ENCODE measurements at places on chromosomes 12 and 14.

- no peak for DNase-seq
Observed at GRCh38 chr12:131856366-131857097, 28.3 kb downstream of the MMP17 start.

GRCh38 chr12:48813465-48814261 is 4.6 kb upstream of the CACNB3 start:
- no peak for DNase-seq

DNA sequence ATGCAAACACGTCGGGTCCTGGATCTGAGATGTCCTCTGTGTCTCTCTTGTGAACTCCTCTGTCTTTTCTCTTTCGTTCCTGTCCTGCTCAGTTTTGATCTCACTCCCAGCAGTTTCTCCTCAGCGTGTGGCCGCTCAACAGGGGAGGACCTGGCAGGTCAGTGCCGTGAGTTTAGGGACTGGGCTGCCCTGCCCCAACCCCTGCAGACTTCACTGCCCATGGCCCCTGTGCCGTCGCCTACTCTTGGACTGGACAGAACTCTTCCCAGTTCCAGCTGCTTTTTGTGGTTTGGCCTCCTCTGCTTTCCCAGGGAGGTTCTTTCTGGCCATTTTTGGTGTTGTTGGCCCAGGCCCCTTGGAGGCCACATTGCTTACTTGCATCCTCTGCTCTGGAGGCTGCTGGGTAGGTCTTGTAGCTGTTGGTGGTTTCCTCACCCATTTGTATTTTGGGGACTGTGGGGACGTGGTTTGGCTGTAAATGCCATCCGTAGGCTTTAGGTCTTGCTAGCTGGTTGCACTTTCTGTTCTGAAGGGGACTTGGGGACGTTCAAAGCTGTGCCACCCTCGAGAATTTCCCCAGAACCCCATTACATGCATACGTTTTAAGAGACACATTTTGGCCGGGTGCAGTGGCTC is 20.0 kb upstream of the DNAH10 start:
- DNase-seq: no peak

GRCh38 chr12:8057839-8058238 is 8.3 kb downstream of the C3AR1 start:
- peak; percentile 81 for DNase-seq
